ENCODE measurements at places on chromosomes 2 and 18.

GRCh38 chr2:151754253-151754897 is 20.1 kb upstream of the NEB start:
- ATAC-seq: no peak

DNA sequence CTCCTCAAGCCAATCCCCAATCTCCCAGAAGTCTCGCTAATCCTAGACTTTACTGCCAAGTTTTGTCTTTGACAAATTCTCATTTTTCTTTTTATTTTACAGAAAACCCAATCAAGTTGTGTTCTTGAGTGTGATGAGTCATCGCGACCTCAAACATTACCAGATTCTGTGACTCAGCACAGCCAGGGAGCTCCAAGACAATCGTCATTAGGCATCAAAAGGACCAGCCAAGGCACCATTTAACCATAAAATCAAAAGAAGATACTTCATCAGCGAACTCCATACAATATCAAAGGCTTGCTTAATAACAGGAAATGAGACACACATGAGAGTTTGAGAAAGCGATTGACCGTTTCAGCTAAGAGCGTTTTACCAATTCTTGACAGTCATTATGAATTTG is 146.2 kb upstream of the AGAP1 start:
- no peak for ATAC-seq

GRCh38 chr2:227890495-227891079 is 19.2 kb downstream of the DAW1 start:
- peak; percentile 53 for ATAC-seq

GRCh38 chr2:136104977-136105376 is 13.0 kb downstream of the CXCR4 start:
- ATAC-seq: no peak

DNA sequence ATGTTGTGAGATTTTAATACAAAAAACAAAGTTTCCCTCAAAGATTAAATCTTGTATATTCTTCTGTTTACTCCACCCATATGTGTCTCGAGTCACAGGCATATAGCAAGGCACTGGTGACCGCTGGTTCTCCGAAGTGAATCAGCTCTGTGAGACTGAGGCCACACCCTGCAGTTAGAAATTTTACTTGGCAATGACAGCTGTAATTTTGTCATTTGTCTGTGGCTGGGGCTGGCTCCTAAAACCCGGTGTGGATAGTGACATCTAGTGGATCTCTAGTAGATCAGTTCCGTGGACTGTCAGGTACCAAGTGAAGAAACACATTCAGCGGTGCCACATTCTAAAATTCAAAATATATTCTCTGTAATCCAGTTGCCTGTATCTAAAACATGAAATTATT is 278.0 kb downstream of the NEDD4L start:
- ATAC-seq: peak; percentile 90

DNA sequence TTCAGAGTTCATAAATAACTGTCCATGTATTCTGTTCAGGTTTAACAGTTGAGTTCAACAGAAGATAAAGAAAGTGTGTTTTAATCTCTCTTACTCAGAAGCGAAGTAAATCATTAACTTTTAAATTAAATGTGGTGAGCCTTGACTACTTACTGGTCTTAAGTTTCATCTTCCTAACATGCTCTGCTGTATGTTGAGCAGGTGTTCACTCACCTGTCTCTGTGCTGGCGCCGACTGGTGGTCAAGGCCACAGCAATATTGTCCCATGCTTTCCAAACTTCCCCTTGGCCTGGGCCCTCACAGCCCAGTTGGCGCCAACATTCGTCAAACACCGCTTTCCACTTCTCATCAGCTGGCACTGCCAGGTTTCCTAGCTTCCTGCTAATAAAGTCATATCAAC is 17.0 kb upstream of the MPP4 start:
- ATAC-seq: no peak

DNA sequence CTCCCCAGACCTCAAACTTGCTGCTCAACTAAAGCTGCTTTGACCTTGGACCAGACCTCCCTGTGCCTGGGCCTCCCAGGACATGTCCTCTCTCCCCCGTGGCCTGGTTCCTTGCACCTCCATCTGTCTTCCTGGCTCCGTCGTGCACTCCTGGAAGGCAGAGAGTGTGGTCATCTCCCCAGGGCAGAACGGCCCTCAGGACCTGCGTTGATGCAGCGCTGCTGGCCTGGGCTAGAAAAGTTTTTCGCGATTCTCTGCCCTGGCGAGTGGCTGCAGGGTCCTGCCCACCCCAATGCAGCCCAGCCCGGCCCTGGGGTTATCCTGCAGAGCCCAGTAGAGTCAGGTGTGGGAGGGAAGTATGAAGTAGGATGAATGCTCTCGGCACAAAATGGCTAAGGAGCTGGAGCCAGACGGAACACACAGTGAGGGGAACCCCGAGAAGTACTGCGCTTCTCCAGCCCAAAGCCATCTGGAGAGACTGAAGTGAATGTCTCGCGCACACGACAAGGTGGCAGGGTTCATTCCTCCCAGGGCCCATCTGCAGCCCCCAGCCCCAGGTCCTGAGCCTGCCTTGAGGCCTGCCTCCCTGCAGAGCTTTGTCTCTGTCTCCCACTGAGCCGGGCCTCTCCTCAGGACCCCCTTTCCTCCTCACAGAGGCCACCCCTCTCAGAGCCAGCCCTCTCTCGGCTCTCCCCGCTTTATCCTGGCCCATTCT is 41.7 kb downstream of the ATOH8 start:
- ATAC-seq: no peak

- no peak for ATAC-seq
These were observed 33.2 kb downstream of the ZNF236 start for GRCh38 chr18:76855594-76855993.

- no peak for ATAC-seq
These were observed 381.2 kb upstream of the MC4R start for GRCh38 chr18:60753753-60754152.

GRCh38 chr2:85191157-85191556 is 58.0 kb downstream of the TCF7L1 start:
- no peak for ATAC-seq

DNA sequence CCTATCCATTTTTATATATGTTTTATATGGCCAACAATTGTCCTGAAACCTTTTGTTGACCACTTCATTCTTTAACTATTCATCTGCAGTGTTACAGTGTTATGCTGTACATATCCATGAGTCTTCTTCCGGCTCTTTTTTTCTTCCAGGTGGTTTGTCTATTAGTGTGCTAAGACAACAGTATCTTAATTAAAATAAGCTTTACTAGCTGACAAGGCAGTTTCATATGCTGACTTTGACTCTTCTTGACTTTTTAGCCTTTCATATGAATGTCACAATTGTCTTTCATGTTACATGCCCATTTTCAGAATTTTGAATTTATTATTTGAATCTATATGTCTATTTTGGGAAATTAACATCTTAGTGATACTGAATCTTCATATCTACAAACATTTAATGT is 1249.0 kb downstream of the DPP10 start:
- ATAC-seq: no peak

DNA sequence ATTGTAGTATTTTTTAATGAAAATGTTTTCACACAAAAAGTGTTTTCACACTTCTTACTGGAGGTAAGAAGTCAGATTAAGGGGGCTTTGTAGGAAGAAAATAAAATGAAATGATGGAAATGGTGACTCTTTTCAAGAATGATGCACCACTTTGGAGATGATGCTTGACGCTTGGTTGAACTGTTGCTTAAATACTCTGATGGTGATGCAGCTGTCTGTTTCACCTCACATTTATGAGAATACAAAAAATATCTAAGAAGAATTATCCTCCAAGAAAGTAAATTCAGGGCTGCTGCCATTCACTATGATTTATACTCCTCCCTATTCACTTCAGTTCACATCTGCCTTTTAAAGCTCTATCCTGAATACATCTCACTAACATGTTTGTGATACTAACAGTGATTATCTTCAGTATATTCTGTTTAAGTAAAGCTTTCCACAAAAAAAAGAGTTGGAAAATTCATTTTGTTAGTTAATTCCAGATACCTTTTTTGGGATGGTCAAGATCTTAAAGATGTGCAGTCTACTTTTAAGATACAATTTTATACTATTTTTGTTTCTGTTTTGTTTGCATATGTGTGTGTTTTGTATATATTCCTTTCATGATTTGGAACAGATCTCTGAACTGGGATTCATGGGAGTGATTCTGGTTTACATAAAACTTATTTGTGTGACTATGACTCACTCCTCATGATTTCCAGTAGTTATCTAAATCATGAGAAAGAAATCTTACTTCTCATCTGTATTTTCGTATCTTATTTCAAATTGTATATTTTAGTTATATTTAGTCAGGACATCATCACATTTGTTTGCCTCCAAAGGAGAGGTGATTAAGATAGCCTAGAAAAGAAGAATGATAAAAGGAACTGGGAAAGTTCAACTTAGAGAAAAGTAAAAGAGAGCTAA is 53.1 kb downstream of the SLC39A10 start:
- no peak for ATAC-seq

DNA sequence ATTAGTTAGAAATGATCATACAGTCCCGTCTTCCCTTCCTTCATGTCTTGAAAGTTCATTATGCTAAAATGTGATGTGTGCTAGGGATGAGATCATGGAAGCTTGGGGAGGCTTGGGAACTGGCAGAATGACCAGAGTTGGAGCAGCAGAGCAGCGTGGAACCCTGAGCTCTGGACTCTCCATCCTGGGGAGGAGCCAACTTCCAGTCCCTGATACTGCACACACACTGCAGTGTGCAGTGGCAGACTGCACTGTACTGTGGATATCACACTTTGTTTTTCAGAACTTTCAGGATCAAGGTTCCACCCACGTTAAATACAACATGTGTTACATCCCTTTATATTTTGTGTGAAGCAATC is 27.3 kb upstream of the GREB1 start:
- ATAC-seq: no peak

DNA sequence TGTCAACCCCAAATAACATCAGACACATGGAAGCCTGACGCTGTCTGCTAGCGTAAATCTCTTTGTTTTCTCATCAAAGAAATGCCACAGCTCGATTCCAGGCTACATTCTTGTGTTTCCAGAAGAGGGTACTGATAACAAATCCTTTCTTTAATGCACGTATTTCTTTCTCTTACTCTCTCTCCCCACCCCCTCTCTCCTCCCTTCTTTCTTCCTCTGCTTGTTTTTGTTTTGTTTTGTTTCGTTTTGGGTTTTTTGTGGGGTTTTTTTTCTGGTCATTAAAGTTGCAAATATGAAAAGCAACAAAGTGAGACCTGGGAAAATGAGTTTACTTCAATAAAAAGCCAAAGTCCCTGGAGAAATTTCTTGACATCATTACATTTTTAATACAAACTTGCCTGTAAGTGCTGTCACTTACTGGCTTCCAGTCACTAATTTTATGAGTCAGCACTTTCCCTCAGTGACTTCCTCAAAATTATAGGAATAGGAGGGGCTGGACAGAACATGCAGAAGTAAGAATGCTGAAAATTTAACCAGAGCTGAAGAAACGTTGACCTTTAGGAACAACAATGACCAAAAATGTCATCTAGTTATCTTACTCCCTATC is 106.7 kb upstream of the NABP1 start:
- peak; percentile 34 for ATAC-seq

DNA sequence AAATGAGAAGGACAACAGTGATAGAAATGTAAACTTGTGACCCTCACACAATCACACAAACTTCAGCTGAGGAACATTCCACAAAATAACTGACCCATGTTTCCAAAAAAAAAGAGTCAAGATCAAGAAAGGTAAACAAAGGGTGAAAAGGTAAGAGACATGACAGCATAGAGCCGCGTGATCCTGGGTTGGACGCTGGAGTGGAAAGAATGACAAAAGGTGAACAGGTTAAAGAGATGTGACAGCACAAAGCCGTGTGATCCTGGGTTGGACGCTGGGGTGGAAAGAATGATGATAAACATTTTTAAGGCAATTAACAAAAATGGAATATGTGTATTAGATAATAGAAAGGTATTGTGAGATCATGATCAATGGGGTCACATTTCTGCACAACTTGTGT is 110.3 kb downstream of the SNTG2 start:
- no peak for ATAC-seq

DNA sequence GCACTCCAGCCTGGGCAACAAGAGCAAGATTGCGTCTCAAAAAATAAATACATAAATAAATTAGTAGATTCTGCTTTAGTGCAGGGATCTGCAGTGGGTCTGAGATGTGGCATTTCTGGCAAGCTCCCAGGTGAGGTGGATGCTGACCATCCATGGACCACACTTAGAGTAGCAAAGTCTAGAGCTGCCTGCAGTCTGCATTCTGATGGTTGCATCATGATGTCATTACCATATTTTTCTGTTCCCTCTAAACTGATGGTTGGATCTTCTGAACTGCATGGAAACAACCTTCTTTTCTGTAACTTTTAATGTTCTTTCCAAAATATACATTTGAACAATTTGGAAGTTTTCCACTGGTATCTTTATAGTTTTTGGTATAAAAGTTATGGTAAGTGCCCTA is 42.9 kb downstream of the MYL12B start:
- no peak for ATAC-seq

DNA sequence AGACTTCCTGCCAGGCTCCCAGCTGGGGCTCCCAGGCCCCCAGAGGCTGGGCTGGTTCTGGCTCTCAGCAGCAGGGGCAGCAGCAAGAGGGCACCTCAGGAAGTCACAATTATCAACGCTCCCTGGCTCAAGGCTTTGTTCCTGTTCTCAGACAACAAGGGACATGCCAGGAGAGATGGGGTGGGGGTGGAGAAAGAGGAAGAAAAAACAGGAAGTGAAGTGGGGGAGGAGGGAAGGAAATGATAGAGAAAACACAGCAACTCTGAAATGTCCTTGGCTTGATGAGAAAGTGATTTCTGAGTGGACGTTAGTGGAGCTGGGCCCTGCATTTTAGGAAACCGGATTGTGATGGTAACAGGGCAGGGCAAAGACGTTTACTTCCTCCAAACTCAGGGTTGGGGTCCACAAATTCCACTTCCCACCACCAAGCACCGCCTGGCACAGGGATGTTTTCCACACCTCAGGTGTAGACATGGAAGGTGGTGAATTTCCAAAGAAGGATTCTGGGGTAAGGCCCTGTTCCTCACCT is 40.4 kb downstream of the CYRIA start:
- ATAC-seq: no peak

- ATAC-seq: no peak
These were observed 952 bp upstream of the UGT1A6 start for GRCh38 chr2:233691443-233692433.

- no peak for ATAC-seq
These were observed 68.3 kb downstream of the PIEZO2 start for GRCh38 chr18:11081009-11081532.

DNA sequence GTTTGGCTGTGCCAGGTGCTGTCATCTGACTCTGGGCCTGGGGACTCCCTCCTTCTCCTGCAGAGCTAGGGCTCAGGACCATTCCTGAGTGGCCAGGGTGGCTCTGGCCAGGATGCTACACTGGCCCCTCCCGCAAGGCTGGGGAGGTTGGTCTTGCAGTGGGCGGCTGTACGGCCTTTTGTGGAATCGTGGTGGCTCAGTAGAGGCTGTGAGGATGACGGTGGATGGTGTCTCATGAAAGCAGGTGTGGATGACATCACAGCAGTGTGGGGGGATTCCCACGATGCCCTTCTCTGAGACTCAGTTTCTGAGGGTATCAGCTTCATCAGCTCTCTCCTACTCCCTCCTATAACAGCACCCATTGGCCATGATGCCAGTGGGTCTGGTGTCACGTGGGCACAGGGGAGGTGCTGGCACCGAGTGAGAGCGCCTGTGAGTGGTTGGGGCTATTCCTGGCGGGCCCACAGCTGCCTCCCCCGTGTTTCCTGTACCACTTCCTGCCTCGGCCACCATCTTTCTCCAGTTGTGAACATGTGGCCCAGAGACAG is 144.2 kb upstream of the HDAC4 start:
- no peak for ATAC-seq
